ENCODE measurements at places on chromosomes 5 and 9.

DNA sequence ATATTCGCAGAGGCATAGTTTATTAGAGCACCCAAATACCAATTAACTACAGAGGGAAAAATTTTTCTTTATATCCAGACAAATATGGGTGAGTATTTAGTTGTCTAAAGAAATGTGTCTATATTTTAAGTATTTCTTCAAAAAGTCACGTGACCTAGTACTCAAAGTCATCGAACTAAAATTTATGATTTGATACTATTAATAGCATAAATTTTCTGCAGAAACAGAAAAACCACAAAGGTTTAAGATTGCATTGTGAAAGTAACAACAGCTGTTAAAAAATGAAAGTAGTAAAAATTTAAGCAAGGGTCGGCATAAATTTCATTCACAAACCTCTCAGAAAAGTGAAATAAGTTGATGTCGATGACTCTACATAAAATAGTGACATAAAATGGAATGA lies 323.9 kb upstream of the RORB start:
- no peak for DNase-seq

GRCh38 chr9:75414371-75415160 lies 326.3 kb downstream of the OSTF1 start:
- DNase-seq, result no peak

GRCh38 chr5:82046276-82046647 lies 74.4 kb downstream of the ATG10 start:
- DNase-seq, result no peak

GRCh38 chr5:117973785-117974184 lies 1014.6 kb downstream of the DTWD2 start:
- DNase-seq, result no peak

DNA sequence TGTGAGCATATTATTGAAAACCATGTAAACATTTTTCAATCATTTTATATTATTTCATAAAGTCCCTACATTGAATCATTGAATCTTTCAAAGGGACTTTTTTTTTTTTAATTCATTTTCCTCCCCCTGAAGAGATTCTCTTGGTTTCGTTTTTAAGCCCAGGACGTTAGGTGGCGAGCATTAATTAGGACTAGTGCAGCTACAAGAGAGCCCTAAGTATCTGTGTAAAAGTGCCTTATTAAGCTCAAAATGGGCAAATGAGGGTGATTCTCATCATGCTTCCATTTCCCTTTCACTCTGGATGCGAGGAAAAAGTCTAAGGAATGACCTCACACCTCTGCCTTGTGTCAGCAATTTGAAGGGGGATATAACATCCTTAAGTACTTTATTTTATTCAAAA lies 517.9 kb upstream of the ITGA1 start:
- no peak for DNase-seq

GRCh38 chr9:83355729-83356151 lies 182.5 kb downstream of the FRMD3 start:
- no peak for DNase-seq

- no peak for DNase-seq
Observed at GRCh38 chr5:96133341-96134079, 171.9 kb upstream of the ELL2 start.

DNA sequence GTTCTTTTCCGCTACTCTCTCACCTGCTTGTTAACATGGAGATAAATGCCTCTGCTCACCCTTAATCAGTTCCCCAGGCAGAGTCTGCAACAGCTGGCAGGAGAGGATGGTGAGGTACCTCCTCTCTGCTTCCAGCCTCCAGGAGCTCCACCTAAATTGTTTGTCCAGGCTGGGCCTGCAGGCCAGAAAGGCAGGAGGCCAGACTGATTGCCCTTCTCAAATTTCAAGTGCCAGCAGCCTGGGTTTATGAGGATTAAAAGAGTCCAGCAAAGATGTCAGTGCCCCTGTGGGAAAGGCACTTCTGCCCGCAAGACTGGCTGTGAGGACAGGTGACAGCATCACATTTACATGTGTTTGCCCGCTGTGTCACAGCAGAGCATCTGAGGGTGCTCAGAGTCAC lies 19.8 kb downstream of the CORO2A start:
- no peak for DNase-seq

GRCh38 chr5:88889189-88890069 lies 6.4 kb upstream of the MEF2C start:
- no peak for DNase-seq

DNA sequence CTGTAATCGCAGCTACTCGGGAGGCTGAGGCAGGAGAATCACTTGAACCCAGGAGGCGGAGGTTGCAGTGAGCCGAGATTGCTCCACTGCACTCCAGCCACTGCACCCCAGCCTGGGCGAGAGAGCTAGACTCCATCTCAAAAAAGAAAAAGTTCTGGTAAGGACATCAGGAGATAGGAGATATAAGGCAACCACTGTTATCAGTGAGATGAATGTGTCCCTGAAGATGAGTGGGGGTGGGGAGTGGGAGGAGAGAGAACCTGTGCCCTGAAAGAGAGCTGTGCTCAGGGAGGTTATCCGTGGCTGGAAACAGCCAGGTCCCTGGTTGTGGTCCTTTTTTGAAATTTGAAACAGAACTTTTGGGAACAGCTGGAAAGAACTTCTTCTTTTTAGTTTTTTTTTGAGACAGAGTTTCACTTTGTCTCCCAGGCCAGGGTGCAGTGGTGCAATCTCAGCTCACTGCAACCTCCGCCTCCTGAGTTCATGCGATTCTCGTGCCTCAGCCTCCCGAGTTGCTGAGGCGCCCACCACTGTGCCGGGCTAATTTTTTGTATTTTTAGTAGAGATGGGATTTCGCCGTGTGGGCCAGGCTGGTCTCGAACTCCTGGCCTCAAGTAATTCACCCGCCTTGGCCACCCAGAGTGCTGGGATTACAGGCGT lies 2.6 kb downstream of the PTPA start:
- DNase-seq, result no peak

- DNase-seq, result no peak
Observed at GRCh38 chr9:109132567-109133021, 12.8 kb upstream of the TMEM245 start.

GRCh38 chr5:163094492-163095180 lies 342.8 kb upstream of the CCNG1 start:
- DNase-seq, result no peak

GRCh38 chr9:127720865-127721227 lies 5.0 kb downstream of the TTC16 start:
- no peak for DNase-seq

DNA sequence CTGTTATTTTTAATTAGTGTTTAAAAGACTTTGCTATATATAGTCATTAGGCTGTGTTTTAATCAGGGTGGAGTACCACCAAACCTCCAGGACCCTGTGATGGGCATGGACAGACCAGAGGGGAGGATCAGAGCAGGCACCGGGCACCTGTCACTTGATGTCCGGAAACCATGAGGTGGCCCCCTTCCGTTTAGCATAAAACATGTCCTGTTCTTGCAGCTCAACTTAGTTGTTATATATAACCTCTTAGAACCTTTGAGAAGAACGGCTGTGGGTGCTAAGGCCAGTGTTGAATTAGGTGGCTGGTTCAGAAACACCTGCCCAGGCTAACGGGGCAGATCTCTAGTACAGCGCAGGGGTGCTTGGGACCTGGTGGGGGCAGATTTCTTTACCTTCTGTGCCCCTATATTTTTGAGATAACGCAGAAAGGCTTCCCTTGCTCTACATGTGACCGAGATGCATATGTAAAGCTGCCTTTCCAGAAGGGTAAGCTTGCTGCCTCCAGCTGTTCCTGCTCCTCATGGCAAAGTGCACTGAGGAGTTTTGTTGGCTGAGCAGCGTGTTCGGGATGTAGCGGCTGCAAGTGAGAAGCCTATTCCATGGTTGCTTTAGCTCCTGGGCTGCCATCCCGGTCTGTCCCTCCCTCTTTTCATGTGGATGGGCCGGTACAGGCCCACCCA lies 255.5 kb downstream of the FANCC start:
- no peak for DNase-seq

- no peak for DNase-seq
Observed at GRCh38 chr9:81566074-81566698, 123.2 kb downstream of the TLE1 start.

- no peak for DNase-seq
Observed at GRCh38 chr5:73266925-73267765, 94.2 kb downstream of the TMEM174 start.

DNA sequence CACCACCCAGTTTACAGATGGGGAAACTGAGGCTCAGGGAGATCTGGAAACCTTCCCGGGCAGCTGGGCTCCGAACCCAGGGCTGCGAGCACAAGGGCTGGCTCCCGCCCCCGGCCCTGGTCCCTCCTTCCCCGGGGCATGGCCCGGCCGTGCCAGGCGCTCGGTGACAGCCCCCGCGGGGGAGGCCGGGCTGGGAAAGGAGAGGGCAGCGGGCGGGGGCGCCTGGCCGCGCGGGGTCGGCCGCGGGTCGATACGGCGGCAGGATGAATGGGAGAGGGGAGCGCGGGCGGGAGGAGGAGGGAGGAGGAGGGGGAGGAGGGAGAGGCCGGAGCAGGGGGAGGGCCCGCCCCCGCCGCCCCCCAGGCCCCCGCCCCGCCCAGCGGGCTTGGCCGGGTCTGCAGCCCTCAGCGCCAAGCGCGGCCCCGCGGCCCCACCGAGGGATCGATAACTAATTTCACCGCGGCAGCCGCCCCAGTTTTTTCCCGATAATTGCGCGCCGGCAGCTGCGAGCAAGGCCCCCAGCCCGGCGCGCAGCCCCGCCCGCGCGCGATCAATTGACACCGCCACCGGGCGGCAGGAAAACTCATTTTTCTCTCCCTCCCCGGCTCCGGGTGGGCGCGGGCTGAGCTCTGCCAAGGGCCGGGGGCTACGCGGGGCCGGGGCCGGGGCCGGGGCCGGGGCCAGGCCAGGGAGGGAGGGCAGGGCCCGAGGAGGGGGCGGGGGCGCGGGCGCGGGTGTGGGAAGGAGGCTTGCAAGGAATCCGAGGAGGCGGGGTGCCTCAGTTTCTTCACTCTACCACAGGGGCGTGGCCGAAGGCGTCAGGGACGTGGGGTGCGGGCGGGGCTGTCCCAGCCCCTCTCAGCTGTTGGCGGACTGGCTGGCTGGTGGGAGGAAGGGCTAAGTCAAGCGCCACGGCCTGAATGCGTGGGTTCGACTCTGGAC lies 52.1 kb downstream of the C9orf50 start:
- DNase-seq, result no peak

DNA sequence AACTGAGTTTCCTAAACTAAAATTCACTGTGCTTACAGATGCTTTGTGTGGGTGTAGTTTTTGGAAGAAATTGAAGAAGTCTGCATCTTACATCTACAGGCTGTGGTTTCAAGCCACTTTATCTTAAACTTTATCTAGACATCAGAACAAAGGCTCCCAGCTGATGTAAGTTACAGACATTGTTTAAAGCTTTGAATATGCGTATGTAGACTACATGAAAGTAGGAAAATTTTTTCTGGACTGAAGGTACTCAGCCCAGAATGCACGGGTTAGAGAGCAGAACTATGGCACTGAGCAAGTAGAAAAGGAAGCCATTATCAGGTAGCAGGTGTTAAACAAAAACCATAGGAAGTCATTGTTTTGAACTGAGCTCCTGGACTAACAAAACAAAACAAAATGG lies 185.4 kb downstream of the TTC39B start:
- DNase-seq, result no peak

GRCh38 chr5:132464156-132464939 lies 26.2 kb downstream of the IRF1 start:
- DNase-seq, result no peak

GRCh38 chr5:79200573-79201183 lies 35.3 kb upstream of the JMY start:
- no peak for DNase-seq

DNA sequence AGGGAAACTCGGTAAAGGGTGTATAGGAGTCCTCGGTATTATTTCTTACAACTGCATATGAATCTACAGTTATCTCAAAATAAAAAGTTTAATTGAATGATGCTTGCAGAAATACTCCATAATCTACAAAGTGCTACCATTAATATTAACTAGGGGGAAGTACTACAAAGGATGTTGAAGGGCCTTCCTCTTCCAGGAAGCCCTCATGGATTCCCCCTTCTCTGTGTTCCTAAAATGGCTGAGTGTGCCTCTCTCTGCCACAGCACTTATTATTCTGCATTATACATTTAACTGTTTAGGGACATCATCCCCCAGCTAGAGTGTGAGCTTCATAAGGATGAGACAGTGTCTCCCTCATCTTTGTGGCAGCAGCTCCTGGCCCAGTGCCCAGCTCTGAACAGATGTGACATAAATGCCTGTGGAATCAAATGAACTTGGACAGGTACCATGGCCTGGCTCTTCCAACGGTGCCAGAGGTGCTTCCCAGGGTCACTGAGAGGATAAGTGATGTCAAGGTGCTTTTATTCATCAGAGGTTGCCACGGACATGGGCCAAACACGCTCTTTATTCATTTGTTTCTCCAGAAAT lies 99.5 kb downstream of the PAX5 start:
- no peak for DNase-seq

DNA sequence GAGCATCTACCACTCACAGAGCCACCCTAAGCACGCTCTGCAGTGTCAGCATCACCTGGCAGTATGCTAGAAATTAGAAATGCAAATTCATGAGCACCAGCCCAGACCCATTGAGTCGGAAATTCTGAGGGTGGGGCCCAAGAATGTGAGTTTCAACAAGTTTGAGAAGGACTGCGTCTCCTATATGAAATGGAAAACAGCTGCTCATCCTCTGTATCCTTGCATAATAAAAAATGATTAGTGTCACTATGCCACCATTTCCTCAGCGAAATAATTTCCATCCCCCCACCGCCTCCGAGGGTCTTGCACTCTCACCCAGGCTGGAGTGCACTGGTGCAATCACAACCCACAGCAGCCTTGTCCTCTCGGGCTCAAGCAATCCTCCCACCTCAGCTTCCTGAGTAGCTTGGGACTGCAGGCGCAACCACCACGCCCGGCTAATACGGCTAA lies 1.3 kb upstream of the IQGAP2 start:
- DNase-seq, result no peak

DNA sequence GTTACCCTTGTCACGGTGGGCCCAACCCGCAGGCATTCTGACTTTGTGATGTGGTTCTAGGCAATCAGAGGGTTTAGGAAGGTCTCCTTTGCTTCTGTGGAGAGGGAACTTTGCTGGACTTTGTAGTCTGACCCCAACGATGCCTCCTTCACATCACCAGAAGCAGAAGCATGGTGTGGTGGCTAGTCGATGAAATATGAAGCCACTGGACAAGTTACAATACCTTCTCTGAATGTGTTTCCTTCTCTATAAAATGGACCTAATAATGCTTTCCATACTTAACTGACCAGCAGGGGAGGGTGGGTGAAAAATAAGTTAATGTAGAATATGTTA lies 607 bp downstream of the SPEF2 start:
- DNase-seq, result no peak

- no peak for DNase-seq
Observed at GRCh38 chr5:73781107-73781768, 155.2 kb downstream of the ARHGEF28 start.

DNA sequence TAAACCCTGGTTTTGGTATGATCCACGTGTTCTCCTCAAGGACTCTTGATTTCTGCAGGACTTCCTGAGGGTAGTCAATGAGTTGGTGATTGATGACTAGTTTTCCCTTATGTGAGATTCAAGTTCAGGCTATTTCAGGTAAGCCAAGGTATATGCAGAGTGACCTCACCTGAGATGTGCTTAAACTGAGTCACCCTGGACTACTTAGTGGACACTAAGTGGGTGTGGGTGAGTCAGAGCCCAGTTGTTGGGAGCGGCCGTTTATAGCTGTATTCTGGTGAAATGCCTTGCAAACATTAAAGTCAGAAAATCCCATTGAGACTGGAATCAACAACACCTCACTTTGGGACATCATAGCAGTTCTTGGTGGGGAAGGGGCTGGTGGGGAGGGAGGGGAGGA lies 62.9 kb downstream of the SLC28A3 start:
- no peak for DNase-seq

GRCh38 chr5:179827680-179828079 lies 7.0 kb downstream of the SQSTM1 start:
- DNase-seq, result no peak

Measured in GOT3 (cell line).